Left colon (tissue), 2 donors: ENCODE measurements at places on chromosomes 4 and X. TPM values are rescaled to one million over a fixed set of nuclear protein-coding genes. Genes with fewer than 3 reads are reported as not detected.

DNA sequence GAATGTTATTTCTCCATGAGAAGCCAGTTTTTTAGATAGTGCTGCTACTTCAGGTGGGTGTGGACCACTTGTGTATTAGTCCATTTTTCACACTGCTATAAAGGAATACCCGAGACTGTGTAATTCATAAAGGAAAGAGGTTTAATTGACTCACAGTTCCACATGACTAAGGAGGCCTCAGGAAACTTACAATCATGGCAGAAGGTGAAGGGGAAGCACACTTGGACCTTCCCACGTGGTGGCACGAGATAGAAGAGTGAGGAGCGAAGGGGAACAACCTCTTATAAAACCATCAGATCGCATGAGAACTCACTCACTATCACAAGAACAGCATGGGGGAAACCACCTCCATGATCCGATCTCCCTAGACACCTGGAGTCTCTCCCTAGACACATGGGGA lies 3.4 kb upstream of the PPID start:
- DNase-seq: no peak

- no peak for DNase-seq
Observed at GRCh38 chr4:55079451-55080173, 45.8 kb downstream of the KDR start.

DNA sequence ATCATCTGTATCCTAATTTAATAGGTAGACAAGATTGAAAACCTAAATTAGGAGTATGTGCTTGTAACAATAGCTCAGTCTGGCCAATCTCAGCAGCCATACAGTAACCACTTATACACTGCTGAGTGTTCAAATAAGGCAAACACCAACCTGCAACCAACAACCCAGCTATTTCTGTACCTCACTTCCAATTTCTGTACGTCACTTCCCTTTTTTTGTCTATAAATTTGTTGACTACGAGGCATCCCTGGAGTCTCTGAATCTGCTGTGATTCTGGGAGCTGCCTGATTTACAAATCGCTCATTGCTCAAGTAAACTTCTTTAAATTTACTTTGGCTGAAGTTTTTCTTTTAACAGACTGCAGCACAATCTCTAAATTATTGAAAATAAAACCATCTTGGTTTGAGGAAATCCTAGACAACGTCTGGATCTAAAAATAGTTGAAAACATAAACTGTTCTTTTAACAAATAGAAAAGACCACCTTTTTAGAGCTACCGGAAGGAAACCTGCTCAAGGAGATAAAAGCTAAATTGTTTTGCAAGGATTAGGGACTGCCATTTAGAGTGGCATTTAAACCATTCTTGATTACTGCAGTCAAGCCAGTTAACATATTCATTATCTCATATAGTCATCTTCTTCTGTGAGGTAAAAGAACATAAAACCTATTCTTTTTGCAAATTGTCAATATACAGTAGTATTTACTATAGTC lies 778.1 kb downstream of the SH3BGRL start:
- no peak for DNase-seq

DNA sequence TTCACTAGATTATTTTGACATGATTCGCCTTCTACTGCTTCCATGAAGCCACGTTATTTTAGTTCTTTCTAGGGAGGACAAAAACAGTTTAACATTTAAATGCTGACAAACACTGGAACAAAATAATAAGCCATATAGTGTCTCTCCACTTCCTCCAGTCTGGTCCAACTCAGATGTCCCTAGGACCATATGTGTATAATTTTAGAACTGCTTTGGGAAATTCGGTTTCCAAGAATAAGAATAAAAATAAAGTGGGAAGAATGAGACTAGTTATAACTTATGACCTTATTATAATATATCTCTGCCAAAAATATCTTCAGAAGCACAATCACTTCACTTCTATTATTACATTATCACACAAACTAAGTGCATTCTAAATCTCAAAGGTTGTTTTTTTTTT lies 164.4 kb upstream of the POF1B start:
- no peak for DNase-seq

Gene TNMD
- total RNA-seq: 1.1 TPM

DNA sequence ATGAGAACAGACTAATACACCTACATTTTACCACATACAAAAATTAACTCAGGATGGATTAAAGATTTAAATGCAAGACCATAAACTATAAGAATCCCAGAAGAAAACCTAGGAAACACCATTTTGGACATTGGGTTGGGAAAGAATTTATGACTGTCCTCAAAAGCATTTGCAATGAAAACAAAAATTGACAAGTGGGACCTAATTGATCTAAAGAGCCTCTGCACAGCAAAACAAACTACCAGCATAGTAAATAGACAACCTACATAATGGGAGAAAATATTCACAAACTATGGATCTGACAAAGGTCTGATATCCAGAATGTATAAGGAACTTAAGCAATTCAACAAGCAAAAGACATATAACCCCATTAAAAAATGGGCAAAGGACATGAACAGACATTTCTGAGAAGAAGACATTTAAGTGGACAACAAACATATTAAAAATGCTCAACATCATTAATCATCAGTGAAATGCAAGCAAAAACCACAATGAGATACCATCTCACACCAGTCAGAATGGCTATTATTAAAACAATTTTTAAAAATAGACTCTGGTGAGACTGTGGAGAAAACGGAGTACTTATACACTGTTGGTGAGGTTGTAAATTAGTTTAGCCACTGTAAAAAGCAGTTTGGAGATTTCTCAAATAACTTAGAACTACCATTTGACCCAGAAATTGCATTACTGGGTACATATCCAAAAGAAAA lies 221.7 kb upstream of the DIPK2B start:
- no peak for DNase-seq

GRCh38 chrX:124362072-124362471 lies 15.7 kb downstream of the SH2D1A start:
- no peak for DNase-seq

DNA sequence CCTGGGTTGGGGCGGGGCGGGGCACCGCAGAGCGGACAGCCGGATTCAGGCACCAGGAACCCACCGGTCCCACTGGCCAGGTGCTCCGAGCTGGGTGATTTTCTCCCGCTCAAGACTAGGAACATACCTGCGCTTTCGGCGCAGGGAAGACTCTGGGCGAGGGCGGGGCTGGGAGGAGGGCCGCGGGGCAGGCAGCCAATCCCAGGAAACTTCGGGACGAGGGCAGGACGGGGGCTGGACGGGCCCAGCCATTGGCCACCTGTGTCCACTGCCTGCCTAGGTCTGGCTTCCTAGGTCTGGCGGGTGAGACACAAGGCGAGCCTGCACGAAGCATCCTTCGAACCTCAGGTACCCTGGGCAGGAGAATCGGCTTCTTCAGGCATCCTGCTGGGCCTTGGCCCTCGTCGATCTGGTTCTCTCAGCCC lies 274 bp upstream of the ERVMER34-1 start:
- peak; percentile 69 for DNase-seq

DNA sequence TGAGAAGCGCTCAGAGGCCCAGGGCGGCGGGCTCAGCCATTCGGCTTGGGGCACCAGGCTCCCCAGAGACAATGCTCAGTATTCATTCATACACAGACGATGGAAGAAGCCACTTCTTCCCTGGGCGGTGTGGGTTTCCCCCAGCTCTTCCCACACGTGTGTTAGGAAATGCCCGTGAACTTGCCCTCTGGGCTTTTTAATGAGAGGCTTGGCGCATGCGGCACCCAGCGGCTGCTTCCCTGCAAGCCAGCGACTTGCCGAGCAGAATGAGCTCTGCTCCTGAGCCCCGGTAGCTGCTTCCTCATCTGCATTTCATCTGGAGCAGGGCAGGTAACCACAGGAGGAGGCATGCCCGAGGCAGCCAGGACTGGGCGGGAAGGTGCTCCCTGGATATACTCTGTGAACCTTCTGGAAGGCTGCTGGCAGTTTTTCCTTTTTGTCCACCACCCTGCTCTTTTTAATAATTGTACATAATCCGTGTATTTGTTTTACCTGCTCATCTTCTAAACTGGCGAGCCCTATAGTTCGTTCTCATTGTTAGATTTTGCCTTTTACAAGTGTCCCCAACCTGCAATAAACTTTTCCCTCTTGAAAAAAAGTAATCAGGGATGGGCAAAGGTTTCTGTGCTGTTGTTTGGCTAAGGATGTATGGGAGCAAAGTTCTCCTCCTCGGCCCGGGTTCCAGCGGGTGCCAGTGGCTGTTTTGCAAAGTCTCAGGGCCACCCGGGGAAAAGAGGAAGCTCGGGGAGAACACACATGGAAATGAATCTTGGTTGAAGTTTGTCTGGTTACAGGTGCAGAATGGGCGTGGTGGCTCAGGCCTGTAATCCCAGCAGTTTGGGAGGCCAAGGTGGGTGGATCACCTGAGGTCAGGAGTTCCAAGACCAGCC lies 178.8 kb downstream of the DCLK2 start:
- DNase-seq: peak; percentile 82

Gene LARP7
- total RNA-seq: 43.4 TPM

- DNase-seq: no peak
Observed at GRCh38 chrX:17732138-17732783, 5.0 kb upstream of the SCML1 start.

Gene BOD1L1
- 31.9 TPM for total RNA-seq

DNA sequence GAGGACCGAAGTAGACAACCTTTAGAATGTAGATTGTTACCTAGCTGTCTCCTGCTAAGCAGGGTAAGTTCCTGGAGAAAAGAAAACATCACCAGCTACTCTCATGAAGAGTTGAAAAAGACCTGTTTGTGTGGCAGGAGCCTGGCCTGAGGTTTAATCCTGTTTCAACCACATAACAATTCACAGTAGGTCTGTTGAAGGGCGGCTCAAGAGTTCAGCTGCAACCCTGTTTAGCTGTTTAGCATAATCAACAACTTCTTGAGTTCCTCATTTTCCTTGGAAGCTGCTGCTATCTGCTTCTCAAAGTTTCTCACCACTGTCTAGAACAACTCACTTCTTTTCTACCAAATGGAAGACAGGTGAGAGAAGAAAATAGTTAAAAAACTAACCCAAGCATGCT lies 170.4 kb upstream of the TET2 start:
- no peak for DNase-seq

Gene KIAA1210
- total RNA-seq: not detected

- no peak for DNase-seq
Observed at GRCh38 chr4:24515698-24516097, 68.7 kb downstream of the DHX15 start.
